ENCODE measurements at places on chromosomes 7 and 10. TPM values are rescaled to one million over a fixed set of nuclear protein-coding genes. Genes with fewer than 3 reads are reported as not detected.

The ACSM6 gene
- total RNA-seq = not detected

The CCDC126 gene
- total RNA-seq = 35.4 TPM

GRCh38 chr7:12923971-12924370 is 236.5 kb downstream of the ARL4A start:
- no peak overlapping the region for H3K4me3 ChIP-seq
- no peaks in the 10 kb centered on the region for H3K4me1 ChIP-seq
- H3K27me3 ChIP-seq = no peaks in the 10 kb centered on the region
- no peak overlapping the region for H3K27ac ChIP-seq
- no peaks in the 10 kb centered on the region for H3K36me3 ChIP-seq
- no peak for DNase-seq

DNA sequence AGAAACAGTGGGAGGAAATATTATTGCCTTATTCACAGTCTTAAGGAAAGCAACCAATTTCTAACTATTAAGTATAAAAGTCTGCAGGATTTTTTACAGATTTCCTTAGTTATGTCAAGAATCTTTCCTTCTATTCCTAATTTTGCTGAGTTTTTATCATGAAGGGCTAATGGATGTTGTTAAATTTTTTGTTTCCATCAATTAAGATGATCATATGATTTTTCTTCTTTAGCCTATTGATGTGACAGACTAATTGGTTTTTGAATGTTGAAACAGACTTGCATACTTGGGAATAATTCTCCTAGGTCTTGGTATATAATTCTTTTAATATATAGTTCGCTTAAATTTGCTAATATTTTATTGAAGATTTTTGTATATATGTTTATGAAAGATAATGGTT is 569.1 kb upstream of the KCND2 start:
- no peak overlapping the region for H3K27ac ChIP-seq
- H3K36me3 ChIP-seq = peaks cover 5% of the 10 kb centered on the region
- no peaks in the 10 kb centered on the region for H3K27me3 ChIP-seq
- no peaks in the 10 kb centered on the region for H3K4me1 ChIP-seq

- no peaks in the 10 kb centered on the region for H3K36me3 ChIP-seq
- no peaks in the 10 kb centered on the region for H3K4me1 ChIP-seq
- no peaks in the 10 kb centered on the region for H3K27me3 ChIP-seq
- no peak for DNase-seq
- no peak overlapping the region for H3K27ac ChIP-seq
These were observed 109.5 kb upstream of the GATA3 start for GRCh38 chr10:7945034-7945433.

DNA sequence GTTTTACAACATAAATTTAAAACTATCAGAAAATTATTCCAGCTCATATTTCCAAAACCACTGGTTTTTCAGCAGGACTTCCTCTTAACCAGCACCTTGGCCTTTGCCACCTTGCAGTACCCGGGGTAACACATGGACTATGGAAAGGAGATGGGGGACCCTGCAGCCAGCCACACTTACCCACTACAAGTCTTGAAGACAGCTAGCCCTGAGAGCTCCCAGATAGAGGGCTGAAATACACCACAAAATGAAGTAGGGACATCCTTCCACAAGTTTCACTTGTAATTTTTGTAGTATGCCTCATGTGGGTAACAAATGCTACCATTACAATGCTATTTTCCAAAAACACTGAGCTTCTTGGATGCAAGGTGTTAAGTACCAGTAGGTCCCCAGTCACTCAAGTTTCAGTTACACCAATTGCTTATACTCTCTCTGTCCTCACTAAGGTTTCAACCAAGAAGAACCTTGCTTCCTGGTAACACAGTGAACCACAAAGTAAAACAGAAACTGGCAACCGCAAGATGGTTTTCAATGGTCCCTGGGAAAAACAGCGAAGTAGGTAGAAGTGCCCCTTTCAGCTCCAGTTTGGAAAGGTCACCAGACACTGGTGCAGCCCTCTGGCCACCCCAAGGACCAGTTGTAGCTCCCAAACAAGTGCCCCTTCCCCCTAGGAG is 110.9 kb downstream of the SGMS1 start:
- no peak for DNase-seq
- H3K27me3 ChIP-seq = no peaks in the 10 kb centered on the region
- peak overlapping the region; percentile 27 for H3K27ac ChIP-seq
- H3K36me3 ChIP-seq = no peaks in the 10 kb centered on the region
- H3K4me3 ChIP-seq = no peak overlapping the region
